ENCODE measurements at places on chromosomes 16 and 17. TPM values are rescaled to one million over a fixed set of nuclear protein-coding genes. Genes with fewer than 3 reads are reported as not detected.

The NPIPB13 gene
- 5.9 TPM for total RNA-seq

The AOC2 gene
- 0.32 TPM for total RNA-seq

DNA sequence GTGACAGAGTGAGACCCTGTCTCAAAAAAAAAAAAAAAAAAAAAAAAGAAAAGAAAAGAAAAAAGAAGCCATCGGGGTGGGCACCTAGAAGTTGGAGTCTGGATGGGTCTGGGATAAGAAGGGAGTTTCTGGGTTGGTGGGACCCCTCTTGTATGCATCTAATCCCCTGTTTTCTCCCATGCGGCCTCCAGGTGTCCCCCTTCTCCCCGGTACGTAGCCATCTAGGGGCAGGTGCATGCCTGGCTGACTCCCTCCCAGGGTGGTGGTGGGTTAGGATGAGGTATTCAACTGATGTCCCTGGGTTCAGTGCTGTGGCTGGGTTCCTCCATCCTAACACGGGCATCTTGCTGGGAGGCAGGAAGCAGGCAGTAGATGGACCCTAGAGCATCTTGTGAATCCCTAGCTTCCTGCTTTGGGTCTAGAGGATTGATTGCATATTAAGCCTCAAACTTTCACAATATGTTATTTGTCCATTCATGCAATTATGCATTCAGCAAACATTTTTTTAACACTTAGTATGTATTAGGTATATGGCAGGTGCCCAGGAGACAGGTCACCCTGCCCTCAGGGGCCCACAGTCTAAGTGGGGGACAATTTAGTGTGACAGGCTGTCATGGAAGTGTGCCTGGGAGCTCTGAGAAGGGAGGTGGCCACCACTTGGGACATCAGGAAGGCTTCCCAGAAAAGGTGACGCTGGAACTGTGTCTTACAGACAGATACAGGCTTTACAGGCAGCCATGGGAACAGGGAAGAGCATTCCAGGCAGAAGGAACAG lies 13.1 kb downstream of the FMNL1 start:
- DNase-seq = peak; percentile 38

DNA sequence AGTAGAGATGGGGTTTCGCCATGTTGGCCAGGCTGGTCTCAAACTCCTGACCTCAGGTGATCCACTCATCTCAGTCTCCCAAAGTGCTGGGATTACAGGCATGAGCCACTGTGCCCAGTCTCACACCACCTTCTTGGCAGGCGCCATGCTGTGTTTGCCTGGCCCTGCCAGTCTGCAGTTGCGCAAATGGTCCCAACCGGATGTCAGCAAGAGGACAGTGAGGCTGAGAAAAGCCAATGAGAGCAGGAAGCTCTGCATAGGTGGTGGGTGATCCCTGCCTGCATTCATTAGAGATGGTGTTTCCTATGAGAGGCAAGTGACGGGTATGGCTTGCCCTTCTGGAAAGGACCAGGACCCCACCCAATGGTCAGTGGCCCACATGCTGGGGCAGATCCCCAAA lies 59.3 kb downstream of the PECAM1 start:
- peak; percentile 59 for DNase-seq

DNA sequence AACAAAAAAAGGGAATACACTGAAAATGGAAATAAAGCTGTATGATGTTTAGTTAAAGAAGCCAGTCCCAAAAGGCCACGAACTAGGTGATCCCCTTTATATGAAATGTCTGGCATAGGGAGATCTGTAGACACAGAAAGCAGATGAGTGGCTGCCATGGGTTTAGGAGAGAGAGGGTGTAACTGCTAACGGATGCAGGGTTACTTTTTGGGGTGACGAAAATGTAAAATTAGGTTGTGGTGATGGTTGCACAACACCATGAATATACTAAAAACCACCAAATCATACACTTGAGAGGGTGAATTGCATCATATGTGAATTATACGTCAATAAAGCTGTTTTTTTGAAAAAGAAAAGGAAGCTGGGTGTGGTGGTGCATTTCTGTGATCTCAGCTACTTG lies 99.6 kb downstream of the ADCY9 start:
- no peak for DNase-seq

GRCh38 chr16:1785846-1786170 lies 3.0 kb downstream of the NUBP2 start:
- DNase-seq = no peak

The SLC5A11 gene
- not detected for total RNA-seq

GRCh38 chr16:49750341-49751000 lies 105.4 kb downstream of the ZNF423 start:
- DNase-seq = no peak

DNA sequence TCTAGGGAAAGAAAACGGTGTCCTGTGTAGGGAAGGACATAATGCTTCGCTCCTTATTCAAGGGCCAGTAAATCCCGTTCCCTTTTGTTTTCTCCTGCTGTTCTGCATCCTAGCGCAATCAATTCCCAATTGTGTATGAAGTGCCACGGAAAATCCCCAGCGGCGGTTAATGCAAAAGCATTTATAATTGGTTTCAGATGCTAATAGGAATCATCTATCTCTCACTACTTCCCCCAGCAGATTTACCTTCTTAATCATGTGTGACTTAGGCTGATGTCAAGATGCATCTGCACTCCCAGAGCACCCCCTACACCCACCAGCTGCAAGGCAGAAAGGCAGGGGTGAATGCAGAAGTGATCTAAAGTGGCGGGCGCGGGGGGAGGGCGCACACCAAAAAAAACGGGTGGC lies 32.7 kb upstream of the SSTR2 start:
- DNase-seq = no peak

The MT1A gene
- 2.3 TPM for total RNA-seq

- DNase-seq = no peak
Measured at GRCh38 chr16:84055801-84056634, 13.4 kb upstream of the SLC38A8 start.

- no peak for DNase-seq
Measured at GRCh38 chr16:28136751-28137434, 73.4 kb upstream of the GSG1L start.

DNA sequence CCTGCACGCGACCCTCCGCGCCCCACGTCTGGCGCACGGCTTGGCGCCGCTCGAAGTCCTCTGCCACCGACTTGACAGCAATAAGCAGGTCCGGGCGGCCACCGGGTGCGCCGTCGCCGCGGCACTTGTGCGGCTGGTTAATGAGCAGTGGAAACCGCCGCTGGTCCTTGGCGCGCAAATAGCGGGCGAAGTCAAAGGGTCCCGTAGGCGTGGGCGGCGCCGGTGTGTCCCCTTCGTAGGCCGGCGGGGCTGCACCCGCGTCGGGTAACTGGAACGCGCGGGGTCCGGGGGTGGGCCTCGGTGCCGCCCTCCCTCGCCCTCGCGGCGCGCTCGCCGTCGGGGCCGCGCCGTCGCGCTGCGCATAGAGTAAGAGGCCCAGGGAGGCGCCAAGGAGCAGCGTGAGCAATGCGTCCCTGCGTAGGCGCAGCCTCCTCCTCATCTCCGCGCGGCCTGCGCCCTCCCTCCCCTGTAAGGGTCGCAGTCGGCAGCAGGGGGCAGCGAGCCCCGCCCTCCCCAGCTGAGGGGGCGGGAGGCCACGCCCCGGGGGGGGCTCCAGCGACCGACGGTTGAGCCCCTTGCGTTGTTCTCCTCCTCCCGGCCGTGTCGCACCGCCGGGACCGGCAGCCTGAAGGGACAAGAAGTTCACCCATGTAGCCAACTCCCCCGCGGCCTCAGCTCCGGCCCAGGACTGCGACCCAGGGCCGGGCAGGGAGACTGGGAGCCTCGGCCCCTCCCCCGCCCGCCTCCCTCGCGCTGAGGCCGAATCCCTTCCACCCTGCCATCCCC lies 558 bp downstream of the B3GNT9 start:
- DNase-seq = peak; percentile 76

The PDE6G gene
- not detected for total RNA-seq

GRCh38 chr17:39549747-39550573 lies 57.8 kb downstream of the NEUROD2 start:
- no peak for DNase-seq

The TBC1D26 gene
- not detected for total RNA-seq

The FOXJ1 gene
- total RNA-seq = not detected

DNA sequence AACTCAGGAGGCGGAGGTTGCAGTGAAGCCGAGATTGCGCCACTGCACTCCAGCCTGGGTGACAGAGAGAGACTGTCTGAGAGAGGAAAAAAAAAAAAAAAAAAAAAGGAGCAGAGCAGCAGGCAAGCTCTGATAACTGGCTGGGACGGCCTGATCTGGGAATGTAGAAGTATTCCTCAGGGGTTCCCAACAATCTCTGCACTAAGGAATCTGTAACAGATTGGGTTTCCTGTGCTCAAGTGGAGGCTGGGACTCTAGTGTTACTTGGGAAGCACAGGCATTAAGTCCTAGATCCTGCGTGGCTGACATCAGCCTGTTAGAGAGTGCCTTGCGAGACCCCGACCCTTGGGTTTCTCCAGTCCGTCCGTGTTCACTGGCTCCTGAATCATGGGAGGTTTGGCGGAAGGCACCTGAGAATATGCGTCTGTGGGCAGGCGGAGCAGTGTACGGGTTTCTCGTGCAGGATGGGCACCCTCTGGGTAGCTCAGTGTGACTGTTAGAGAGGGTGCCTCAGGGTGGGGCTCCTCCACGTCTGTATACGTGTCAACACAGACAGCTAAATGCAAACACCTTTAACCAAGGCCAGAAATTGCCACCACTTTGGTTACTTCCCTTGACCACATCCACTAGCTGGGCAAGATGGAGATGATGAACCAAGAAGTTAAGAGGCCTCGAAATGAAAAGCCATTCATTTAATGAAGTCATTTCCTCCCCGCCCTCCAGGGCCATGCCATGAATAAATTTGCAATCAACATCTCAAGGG lies 174.9 kb upstream of the RPL38 start:
- no peak for DNase-seq

DNA sequence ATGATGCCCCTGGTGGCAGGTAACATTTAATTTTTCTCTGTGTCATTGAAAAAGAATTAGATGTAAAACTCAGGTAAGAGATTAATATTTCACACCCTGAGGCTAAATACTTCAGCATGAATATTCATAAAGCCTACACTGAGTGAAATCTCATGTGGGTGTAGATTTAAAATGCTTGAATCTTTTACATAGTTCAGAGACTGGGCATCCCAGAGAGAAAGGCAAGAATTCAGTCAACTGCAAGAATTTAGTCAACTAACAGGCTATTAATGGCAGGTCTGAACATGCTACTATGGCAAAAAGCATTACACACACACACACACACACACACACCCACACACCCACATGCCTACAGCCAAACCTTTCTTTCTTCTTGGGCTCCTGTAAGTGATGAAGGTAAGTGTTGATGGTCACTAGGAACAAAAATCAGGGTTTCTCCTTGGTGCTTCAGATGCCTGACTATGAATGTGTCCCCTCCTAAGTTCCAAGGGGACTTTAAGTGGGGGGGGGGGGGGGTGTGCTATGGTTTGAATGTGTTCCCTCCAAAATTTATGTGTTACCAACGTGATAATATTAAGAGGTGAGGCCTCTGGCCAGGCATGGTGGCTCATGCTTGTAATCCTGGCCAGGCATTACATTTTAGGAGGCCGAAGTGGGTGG lies 63.7 kb upstream of the PSMD7 start:
- DNase-seq = no peak

DNA sequence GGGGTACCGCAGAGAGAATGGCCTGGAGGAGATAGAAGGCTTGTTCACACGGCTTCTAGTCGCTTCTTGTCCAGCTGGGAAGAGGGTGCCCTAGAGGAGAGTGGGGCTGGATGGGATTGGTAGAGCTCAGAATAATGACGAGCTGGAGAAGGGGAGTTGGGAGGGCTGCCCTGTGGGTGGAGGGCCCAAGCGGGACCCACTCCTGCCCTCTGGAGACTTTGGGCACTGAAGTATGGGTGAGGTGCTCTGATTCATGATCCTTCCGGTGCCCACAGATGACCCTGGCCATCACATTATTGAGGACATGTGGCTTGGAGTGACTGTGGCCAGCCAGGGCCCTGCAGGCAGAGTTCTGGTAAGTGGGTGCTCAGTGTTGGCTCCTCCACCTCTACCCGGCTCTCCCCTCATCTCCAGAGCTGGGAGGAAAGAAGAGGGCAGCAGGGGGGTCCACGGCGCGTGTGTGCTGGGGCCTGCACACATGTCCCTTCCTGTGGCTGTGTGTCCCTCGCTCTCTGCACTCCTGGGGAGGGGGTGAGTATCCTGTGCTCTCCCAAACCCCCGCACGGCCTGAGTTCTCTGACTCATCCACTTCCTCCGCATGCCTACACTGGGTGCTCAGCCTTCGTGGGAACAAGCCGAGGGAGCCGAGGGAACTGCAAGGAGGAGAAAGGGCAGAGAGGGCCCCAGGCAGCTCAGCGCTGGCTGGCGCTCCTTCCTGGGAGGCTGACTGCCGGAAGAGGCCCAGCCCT lies 8.5 kb downstream of the ITGA3 start:
- DNase-seq = no peak

The PRAC2 gene
- total RNA-seq = not detected

GRCh38 chr17:60134396-60135150 lies 15.2 kb upstream of the CA4 start:
- no peak for DNase-seq

The SECTM1 gene
- 4.3 TPM for total RNA-seq

- no peak for DNase-seq
Measured at GRCh38 chr16:77404775-77405174, 30.1 kb downstream of the ADAMTS18 start.

All from Right ventricle myocardium superior (tissue), 1 donor.